Central memory CD4-positive, alpha-beta T cell (primary cell): ENCODE measurements at places on chromosomes 1 and 21.

GRCh38 chr1:11790101-11790879 lies 15.5 kb downstream of the MTHFR start:
- no peak for DNase-seq

- DNase-seq = no peak
Measured at GRCh38 chr1:33738976-33739375, 124.9 kb upstream of the HMGB4 start.

DNA sequence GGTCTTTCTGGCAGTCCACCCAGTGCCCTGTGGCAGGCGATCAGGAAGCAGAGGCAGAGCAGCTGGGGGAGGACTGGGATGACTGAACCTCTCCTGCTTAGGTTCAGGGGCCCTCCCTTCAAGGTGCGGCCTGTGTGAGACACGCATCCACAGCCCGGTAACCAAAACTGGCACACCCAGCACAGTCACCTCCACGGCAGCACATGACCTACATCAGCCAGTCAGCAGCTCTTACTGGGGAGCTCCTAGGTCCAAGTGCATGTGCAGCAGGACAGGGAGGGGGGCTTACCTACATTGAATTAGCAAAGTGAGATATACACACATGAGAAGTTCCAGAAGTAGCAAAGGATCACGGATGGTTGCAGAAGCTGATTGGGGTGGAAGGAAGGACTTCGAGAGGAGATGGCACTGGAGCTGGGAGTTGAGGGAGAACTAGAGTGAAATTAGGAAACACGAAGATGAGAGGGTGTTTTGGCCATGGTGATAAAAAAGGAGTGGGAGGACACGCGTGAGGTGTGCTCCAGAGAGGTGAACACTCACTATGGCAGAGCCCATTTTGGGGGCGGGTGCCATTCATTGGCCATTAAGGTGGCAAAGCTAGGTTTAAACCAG lies 51.4 kb upstream of the IRF2BP2 start:
- no peak for DNase-seq

- no peak for DNase-seq
Measured at GRCh38 chr1:82464362-82465001, 663.7 kb downstream of the ADGRL2 start.

GRCh38 chr1:33826311-33826710 lies 37.6 kb upstream of the HMGB4 start:
- DNase-seq = no peak

- DNase-seq = no peak
Measured at GRCh38 chr1:71861022-71861421, 421.3 kb downstream of the NEGR1 start.
